ENCODE measurements at places on chromosomes 12 and 14. TPM values are rescaled to one million over a fixed set of nuclear protein-coding genes. Genes with fewer than 3 reads are reported as not detected.

DNA sequence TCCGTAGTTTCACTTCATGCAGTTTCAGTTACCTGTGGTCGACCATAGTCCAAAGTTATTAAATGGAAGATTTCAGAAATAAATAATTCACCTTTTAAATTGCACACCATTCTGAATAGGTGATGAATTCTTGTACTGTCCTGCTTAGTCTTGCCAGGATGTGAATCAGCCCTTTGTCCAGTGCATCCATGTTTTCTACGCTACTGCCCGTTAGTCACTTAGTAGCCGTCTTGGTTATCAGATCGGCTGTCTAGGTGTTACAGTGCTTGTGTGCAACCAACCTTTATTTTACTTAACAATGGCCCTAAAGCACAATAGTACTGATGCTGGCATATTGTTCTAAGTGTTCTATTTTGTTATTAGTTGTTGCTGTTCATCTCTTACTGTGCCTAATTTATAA, 146.7 kb downstream of the ACSS3 start:
- DNase-seq: no peak

PARP11 gene
- 19.7 TPM for total RNA-seq

SPRING1 gene
- total RNA-seq: 17.2 TPM

ACVRL1 gene
- not detected for total RNA-seq
